ENCODE measurements at places on chromosomes 7 and 10.

- DNase-seq, result no peak
Observed at GRCh38 chr10:91076991-91077548, 143.4 kb upstream of the PCGF5 start.

GRCh38 chr10:21742740-21743412, 208.8 kb downstream of the MLLT10 start:
- no peak for DNase-seq

DNA sequence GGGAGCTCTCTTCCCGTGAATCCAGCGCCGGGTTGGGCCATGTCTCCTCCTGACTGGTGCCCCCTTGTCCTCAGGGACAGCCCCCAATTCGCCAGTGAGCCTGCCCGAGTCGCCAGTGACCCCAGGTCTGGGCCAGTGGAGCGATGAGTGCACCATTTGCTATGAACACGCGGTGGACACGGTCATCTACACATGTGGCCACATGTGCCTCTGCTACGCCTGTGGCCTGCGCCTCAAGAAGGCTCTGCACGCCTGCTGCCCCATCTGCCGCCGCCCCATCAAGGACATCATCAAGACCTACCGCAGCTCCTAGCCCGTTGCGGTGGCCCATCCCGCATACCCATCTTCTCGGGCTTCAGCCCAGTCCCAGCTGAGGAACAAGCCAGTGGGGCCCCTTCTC, 96.6 kb downstream of the NEURL1 start:
- DNase-seq, result no peak

GRCh38 chr10:32445036-32445435, 904 bp upstream of the CCDC7 start:
- DNase-seq, result no peak

DNA sequence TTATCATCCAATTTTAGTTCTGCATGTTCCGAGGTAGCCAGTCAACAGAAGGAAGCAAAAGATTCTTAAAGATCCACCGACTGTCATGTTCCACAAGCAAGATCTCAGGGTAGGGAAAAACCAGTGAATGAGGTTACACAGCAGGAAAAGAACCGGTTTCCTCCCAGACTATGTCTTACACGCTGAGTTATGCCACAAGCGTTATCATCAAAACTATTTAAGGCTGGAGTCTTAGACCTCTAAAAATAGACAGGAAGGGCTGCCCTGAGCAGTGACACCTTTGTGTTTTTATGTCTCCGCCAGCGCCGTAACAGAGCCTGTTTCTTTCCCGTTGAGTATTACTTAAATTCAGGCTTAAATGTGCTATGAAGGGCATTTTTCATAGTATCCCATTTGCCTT, 48.3 kb downstream of the PROSER2 start:
- no peak for DNase-seq

DNA sequence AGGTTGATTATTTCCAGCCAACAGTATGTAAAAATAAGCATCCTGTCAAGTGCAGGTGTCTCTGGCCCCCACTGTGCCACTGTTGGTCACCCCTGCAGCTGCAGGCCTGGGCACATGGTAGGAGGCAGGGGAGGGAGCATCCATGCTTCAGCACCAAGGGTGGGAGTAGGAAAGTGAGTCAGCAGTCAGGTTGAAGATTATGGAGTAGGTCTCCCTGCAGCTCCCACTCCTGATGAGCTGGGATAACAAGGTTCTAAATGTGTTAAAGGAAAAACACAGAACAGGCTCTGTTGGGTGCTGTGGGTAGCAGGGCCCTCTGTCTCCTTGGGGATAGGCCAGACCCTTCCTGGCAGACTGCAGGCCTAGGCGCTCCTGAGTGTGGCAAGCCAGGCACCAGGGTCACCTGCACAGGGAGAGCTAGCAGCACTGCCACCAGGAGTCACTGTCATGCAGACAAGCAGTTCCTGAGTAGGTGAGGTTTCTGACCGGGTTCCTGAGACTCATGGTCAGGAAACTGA, 59.3 kb downstream of the NUDCD3 start:
- DNase-seq, result no peak

DNA sequence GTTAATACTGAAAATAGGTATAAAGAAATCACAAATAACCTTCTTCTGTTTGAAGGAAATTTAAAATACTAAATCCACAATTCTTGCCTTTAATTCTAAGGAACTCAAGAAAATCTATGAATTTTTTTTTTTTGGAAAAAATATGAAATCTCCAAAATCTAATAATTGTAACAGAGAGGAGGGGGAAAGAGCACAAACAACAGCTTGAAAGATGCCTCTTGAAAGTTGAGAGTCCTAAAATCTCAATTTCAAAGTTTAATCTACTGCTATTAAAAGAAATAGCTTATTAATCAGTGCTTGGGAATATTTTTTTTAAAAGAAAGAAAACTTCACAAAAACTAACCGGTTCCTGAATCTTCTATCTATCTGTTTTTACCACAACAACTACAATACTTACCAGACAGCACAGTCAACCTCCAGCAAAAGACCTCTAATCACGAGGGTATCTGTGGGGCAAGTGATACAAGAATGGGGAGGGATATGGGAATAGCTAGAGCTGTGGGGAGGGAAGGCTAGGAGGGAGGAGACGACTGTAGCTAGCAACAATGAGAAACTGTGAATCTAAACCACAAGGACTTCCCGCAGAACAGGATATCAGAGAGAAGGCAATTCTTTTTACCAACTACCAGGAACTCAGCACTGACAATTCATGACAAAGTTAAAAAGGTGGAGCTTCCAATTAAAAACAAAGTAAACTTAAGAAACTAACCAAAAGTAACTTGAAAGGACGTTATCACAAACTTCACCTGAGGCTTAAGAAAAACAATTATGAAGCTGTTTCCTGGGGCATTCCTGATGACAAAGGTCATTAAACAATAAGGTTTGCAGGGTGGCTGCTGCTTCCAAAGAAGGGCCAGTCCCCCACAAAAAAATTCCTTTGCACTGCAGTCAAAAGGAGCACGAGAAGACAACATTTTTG, at the start of gene USP54:
TSS of gene USP54 (minus strand) at position 462 of the 919 bp plus-strand sequence. CDS start 15,684 bp downstream, outside the sequence.
- DNase-seq, result no peak

DNA sequence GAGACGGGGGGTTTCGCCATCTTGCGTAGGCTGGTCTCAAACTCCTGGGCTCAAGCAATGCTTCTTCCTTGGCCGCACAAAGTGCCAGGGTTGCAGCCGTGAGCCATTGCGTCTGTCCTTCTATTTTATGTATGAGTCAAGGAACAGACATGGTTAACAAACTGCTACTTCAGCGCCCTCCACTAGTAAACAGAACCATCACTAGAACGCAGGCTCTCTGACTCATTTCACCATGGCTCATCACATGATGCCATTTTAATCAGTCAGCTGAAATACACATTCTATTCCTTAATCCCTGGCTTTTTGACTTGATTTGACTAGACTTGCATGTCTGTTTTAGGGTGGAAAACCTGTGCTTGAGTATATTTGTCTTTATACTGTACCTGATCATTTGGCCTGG, 41.3 kb downstream of the CELF2 start:
- DNase-seq, result no peak

DNA sequence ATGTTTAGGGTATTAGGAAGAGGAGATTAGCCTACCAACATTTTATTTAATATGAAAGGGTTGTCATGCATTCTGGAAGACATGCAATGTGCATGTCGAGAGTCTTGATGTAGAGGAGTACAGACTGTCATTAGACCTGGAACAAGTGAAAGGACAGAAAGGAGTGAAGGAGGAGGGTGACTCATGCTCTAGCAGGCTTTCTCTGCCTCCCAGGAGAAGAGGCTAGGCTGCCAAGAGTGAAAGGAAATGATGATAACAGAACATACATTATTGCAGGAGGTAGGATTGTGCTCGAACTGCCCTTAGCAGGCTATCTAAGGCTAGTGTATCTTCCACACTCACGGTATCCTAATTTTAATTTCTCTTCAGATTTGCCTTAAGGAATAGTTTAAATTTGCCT, 228.8 kb downstream of the EXOC4 start:
- no peak for DNase-seq

Measured in stimulated activated CD8-positive, alpha-beta memory T cell treated with anti-CD3 and anti-CD28 coated beads, Interleukin-4, amount 100 ng/mL, for 4 hours (primary cell).